Left renal cortex interstitium (tissue), 4 donors: ENCODE measurements at places on chromosomes 16 and 17.
A peak's percentile ranks its signal among the peaks of the same experiment; 100 is the strongest.

GRCh38 chr16:84220851-84221250 lies 19.0 kb downstream of the KCNG4 start:
- DNase-seq = no peak

- DNase-seq = no peak
Observed at GRCh38 chr17:47804461-47804860, 17.1 kb downstream of the OSBPL7 start.

DNA sequence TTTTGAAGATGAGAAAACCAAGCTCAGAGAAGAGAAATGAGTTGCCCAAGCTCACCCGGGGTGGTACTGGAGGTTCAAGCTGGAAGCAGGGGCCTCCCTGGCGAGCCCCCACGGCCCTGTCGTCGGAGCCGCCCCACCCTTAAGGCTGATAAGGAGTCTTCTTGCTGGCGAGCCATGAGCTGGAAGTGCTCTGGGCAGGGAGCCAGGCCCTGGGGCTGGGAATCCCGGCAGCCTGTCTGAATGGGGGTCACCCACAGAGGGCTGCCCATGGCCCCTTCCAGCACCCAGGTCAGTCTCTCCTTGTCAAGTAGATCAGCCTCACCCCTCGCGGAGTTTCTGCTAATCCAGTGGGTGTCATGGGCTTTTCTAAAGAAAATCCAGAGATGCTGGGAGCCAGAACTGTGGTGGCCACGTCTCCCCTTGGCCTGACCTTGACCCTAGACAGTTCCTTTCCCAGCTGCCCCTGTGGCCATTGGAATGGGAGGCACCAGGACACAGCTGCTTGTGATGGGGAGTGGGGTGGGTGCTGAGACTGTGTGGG lies 1.2 kb upstream of the P2RX1 start:
- DNase-seq = no peak

GRCh38 chr16:81601008-81601428 lies 156.4 kb downstream of the CMIP start:
- DNase-seq = no peak

GRCh38 chr17:56325313-56326000 lies 172.2 kb downstream of the ANKFN1 start:
- DNase-seq = peak; percentile 17

DNA sequence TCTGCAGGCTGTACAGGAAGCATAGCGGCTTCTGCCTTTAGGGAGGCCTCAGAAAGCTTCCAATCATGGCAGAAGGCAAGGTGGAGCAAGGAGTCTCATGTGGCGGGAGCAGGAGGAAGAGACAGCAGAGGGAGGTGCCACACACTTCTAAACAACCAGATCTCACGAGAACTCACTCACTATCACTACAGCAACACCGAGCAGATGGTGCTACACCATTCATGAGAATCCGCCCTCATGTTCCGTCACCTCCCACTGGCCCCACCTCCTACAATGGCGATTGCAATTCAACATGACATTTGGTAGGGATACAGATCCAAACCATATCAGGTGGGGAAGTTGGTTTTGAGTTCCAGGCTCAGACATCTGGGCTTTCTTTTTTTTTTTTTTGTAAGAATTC lies 31.9 kb upstream of the NUDT7 start:
- no peak for DNase-seq

DNA sequence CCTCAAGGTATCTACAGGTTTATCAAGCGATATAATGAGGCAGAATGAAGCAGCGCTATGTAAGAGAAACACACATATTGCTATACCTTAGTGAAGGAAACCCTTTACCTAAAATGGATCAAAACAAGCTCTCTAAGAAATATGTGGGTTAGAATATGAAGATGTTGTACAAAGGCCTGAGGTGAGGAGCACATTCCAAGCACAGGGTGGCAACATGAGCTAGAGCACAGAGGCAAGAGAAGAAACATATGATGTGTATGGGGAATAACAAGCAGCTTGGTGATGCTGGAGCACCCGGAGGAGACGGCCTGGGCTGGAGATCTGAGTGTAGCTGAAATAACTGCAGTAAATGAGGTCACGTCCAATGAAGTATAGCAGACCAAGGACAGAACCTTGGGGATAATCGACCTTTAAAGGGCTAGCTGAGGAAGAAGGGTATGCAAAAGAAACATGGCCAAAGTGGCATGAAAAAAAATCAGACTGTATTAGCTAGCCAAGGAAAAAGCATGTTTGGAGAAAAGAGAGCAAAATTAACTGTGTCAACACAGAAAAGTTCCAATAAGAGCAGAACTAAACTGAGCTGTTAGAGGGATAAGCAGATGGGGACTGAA lies 44.0 kb downstream of the MARVELD3 start:
- DNase-seq = no peak

- DNase-seq = no peak
Observed at GRCh38 chr16:53922067-53922806, 218.3 kb downstream of the FTO start.

GRCh38 chr17:76368545-76368944 lies 14.8 kb upstream of the PRPSAP1 start:
- no peak for DNase-seq

DNA sequence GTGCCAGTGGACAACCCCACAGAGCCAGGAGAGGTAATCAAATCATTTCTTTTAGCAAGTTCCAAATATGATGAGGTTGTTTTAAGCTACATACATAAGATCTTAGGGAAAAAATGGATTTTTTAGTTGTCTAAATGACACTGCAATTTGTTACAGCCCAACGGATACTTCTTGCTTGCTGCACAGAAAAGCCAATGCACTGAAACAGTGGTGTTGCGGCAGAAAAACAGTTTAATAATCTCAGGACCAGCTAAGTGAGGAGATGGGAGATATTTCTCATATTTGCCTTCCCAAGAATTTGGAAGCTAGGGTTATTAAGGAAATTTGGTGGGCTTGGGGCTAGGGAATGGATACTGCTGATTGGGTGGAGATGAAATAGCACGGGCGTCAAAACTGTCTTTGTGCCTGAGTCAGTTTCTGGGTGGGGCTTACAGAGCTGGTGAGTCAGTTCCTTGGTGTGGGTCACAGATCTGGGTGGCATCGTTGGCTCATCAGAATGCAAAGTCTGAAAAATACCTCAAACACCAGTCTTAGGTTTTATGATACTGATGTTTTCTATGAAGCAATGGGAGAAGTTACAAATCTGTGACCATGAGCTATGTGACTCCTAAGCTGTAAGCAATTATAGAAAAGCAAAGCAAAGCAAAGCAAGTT lies 255.4 kb downstream of the IRX3 start:
- no peak for DNase-seq

DNA sequence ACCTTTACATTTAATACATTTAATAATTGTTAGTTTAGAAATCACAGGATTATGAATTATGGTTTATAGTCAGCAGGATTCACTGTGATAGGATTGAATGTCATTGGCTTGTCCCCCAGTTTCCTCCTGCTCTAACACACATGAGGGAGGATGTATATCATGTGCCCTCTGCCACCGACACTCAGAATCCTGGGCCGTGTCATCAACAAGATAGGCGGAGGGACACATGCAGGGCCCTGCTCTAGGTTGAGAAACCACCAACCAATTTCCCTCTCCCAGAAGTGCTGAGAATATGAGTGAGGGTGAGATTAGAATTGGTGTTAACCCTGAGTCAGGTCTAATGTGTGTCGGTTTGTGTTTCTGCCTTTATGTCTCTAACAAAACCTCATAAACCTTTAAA lies 85.1 kb downstream of the CES1 start:
- no peak for DNase-seq

GRCh38 chr16:21628772-21629171 lies 23.6 kb downstream of the IGSF6 start:
- DNase-seq = no peak

DNA sequence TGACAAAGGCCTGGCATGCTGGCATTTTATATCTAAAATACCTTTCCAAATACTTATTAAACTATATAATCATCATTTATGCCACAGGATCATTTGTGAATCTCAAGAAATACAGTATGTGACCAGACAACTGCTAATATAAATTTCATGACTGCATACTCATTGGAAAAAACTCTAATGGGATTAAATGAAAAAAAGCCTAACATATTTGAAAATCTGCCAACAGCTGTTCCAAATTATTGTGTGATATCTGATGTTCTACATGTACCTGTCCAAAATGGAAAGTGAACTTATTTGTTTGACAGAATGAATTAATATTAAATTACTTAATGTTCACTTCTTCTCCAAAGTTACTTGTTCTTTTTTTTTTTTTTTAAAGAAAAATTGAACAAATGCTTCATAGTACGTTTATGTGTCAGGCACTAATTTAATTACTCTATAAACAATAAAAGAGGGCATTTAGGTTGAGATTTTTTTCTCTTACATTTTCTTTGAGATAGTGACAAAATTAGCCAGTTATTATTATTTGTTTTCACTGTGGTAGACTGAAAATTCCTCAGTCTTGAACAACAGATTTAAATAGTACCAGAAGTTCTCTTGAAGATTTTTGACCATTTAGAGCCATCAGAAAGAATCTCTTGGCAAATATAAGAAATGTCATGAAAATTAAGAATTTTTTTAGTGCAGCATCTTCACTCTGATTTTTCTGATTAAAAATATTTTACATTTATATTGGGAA lies 114.0 kb downstream of the FTO start:
- DNase-seq = no peak

DNA sequence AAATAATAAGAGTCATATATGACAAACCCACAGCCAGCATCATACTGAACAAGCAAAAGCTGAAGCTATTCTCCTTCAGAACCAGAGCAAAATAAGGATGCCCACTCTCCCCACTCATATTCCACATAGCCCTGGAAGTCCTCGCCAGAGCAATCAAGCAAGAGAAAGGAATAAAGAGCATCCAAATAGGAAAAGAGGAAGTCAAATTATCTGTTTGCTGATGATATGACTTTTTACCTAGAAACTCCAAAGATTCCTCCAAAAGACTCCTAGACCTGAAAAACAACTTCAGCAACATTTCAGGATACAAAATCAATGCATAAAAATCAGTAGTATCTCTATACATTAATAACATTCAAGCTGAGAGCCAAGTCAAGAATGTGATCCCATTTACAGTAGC lies 217.5 kb downstream of the ABCC12 start:
- DNase-seq = no peak

- DNase-seq = no peak
Observed at GRCh38 chr17:2176499-2177169, 121.7 kb downstream of the HIC1 start.

- no peak for DNase-seq
Observed at GRCh38 chr17:31497994-31498826, 106.7 kb downstream of the RAB11FIP4 start.

GRCh38 chr16:25317732-25318316 lies 60.2 kb upstream of the ZKSCAN2 start:
- DNase-seq = no peak

DNA sequence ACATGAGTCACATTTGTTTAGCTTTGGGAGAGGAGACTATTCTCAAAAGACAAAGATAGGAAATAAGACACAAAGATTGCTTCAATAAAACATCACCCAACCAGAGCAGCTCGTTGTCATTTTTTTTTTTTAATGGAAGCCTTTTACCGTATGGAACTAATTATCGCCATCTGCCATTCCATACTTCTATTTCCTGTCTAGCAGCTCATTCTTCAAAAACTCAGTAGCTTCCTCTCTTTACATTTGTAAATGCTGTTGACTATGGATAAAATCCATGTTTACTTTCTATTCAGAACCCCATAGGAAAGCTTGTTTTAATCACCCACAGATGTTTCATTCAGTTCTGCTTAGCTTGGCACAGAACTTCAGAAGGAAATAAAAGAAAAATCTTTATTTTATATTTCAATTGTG lies 110.0 kb upstream of the PSMD7 start:
- DNase-seq = no peak

GRCh38 chr16:3458278-3458851 lies 14.9 kb downstream of the NAA60 start:
- no peak for DNase-seq

DNA sequence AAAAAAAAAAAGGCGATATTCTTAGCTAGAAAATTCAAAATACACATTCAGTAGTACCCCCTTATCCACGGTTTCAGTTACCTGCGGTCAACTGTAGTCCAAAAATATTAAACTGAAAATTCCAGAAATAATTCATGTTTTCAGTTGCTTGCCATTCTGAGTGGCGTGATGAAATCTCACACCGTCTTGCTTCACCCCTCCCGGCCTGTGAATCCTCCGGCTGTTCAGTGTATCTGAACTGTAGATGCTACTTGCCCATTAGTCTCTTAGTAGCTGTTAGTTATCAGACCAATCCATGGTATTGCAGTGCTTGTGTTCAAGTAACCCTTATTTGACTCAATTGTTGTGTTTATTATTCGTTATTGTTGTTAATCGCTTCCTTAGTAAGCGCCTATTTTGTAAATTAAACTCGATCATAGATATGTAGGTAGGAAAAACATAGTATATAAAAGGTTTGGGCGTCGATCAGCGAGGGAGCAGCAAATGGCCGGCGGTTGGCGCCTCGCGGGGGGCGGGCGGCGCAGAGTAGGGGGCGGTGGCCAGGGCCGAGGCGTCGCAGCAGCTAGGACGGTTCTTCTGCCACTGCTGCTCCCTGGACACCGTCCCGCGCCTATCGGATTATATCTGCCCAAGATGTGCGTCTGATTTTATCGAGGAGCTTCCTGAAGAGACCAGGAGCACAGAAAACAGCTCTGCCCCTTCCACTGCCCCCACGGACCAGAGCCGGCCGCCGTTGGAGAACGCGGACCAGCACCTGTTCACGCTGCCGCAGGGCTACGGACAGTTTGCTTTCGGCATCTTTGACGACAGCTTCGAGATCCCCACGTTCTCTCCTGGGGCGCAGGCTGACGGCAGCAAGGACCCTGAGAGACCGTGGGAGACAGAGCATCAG lies 39.8 kb upstream of the AKAP1 start:
- DNase-seq = no peak

GRCh38 chr17:50406578-50406977 lies 9.3 kb upstream of the LRRC59 start:
- no peak for DNase-seq

- no peak for DNase-seq
Observed at GRCh38 chr17:38920374-38921291, 4.8 kb upstream of the LASP1NB start.

- DNase-seq = no peak
Observed at GRCh38 chr16:7423434-7424044, 90.9 kb downstream of the RBFOX1 start.

DNA sequence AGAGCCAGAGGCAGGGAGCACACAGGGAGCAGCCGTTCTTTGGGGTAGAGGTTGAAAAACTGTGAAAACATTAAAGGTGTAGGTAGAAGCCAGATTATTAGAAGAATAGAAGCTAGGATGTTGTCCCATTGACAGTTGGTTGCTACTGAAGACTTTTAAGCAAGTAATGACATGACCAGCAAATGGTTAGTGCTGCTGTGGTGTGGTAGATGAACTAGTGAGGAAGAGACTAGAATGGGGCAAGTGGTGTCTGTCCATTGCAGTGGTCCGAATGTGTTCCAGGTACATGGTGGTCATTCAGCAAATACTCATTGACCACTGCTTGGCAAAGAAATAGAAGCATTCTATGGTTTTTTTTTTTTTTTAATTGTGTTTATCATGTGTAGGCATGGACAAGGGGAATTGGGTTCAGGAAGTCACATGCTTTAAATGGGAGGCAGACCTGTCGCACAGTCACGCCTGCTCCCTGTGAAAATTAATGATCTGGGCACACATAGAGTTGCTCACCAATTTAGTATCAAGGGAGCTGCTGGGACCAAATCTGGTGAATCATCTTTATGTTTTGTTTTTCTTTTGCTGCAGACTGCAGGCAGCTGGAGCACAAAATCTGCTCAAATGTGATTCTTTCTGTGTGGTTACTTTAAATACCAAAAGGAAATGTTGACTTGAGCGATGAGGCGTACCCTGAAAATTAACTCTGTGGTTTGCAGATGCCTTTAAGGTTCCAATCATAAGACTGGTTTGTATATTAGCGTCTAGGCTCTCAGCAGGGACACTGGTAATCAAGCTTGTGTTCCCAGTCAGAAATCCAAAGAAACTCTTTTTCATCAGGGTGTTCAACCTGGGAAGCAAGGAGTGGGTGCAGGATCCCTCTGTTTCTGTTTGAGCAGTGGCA lies 30.7 kb downstream of the YPEL2 start:
- DNase-seq = peak; percentile 36
